GM12878 (cell line): ENCODE measurements at places on chromosomes 5 and 9. TPM values are rescaled to one million over a fixed set of nuclear protein-coding genes. Genes with fewer than 3 reads are reported as not detected.
A peak's percentile ranks its signal among the peaks of the same experiment; 100 is the strongest.

- H3K4me3 ChIP-seq, result no peak overlapping the region
- H3K27ac ChIP-seq, result no peak overlapping the region
- peaks cover 7% of the 10 kb centered on the region for H3K4me1 ChIP-seq
- H3K36me3 ChIP-seq, result no peaks in the 10 kb centered on the region
- no peak for DNase-seq
- H3K27me3 ChIP-seq, result no peaks in the 10 kb centered on the region
These were observed 150.4 kb downstream of the C5orf15 start for GRCh38 chr5:133818031-133818431.

FGF1 gene
- polyA plus RNA-seq, result not detected in 2 replicates

- DNase-seq, result no peak
- H3K4me1 ChIP-seq, result no peaks in the 10 kb centered on the region
- H3K4me3 ChIP-seq, result no peak overlapping the region
- no peaks in the 10 kb centered on the region for H3K36me3 ChIP-seq
- no peak overlapping the region for H3K27ac ChIP-seq
These were observed 27.6 kb downstream of the ZNF622 start for GRCh38 chr5:16437977-16438376.

DNA sequence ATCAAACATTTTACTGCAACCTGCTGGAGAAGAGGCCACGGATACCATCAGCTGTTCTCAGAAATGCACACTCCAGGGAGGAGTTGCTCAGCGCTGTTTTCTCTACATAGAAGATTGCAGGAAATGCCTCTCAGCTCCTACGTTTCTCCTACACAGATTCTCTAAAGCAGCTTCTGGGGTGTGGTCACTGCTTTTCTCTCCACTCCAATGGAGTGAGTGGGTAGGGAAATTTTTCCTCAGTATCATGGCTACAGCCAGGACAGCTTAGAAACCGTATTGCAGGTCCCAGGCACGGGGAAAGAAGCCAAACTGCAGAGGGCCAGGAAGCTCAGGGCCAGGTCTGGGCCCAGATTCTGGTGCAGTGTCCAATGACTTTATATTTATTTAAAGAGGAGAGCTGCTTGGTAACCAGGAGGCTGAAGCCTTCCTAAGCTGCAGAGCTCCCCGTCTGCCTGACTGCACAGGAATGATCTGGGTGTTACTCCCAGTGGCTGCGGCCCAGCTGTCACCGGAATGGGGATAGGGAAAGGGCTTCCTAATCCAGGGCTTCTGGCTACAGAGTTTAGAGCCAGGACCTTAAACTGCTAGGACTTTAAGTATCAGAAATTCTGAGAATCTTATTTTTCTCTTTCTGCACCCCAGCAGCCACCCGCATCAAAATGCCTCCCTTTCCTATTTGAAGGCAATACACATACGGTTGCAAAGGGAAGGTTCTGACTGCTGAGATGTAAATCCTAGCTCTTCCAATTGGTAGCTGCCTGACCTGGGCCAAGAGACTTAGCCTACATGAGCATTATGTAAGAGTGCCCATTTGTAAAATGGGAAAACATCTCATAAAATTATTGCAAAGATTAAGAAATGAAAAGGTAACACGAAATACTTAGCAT lies 1.4 kb upstream of the SPTAN1 start:
- no peaks in the 10 kb centered on the region for H3K27me3 ChIP-seq
- peak overlapping the region; percentile 72 for H3K4me3 ChIP-seq
- no peaks in the 10 kb centered on the region for H3K36me3 ChIP-seq

DOCK2 gene
- 99.3 and 109 TPM in 2 replicates for polyA plus RNA-seq

- no peak overlapping the region for H3K27ac ChIP-seq
- H3K36me3 ChIP-seq, result no peaks in the 10 kb centered on the region
- no peak overlapping the region for H3K4me3 ChIP-seq
These were observed 9.2 kb upstream of the MXD3 start for GRCh38 chr5:177320879-177321278.

DNA sequence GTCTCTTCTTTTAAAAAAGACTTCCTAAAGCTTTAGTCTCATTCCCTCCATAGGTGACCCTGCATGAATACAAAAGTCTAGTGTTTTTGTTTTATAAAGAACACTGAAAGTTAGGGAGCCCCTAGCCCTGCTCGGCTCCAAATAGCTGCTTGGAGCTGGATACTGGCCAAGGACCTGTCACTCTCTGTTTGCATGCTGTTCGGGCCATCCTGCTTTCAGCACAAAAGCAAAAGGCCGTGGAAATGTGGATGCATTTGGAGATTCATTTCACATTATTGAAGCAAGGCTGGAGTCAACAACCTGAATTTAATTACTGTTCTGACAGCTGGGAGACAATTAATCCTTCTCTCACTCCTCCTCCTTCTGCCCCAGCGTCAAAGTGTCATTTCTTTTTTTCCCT lies 151.7 kb upstream of the NMUR2 start:
- no peaks in the 10 kb centered on the region for H3K36me3 ChIP-seq
- H3K4me1 ChIP-seq, result no peaks in the 10 kb centered on the region
- H3K27ac ChIP-seq, result no peak overlapping the region

GRCh38 chr9:119435076-119435475 lies 65.8 kb upstream of the BRINP1 start:
- H3K27me3 ChIP-seq, result no peaks in the 10 kb centered on the region; the same call in 1 of the 2 replicates
- H3K27ac ChIP-seq, result no peak overlapping the region
- DNase-seq, result no peak
- no peaks in the 10 kb centered on the region for H3K4me1 ChIP-seq
- H3K4me3 ChIP-seq, result no peak overlapping the region
